Smooth muscle cell of the brain vasculature (primary cell): ENCODE measurements at places on chromosomes 7 and 10.

DNA sequence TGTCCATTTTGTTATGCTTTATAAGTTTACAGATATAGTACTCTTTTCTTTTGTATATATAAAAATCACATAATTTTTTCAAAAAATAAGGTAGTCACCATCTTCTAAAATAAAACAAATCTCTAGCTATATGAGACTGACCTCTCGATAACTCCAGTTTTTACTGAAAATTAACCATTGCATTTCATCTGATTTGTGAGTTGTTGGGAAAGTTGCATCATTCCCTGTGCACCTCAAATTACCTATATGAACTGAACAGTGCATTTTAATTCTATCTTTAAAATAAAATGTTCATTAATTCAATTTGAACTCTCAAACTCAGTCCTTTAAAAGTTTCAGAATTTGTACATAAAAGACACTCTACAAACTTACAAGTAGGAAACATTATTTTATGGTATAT, 86.0 kb downstream of the VWDE start:
- no peak for DNase-seq

DNA sequence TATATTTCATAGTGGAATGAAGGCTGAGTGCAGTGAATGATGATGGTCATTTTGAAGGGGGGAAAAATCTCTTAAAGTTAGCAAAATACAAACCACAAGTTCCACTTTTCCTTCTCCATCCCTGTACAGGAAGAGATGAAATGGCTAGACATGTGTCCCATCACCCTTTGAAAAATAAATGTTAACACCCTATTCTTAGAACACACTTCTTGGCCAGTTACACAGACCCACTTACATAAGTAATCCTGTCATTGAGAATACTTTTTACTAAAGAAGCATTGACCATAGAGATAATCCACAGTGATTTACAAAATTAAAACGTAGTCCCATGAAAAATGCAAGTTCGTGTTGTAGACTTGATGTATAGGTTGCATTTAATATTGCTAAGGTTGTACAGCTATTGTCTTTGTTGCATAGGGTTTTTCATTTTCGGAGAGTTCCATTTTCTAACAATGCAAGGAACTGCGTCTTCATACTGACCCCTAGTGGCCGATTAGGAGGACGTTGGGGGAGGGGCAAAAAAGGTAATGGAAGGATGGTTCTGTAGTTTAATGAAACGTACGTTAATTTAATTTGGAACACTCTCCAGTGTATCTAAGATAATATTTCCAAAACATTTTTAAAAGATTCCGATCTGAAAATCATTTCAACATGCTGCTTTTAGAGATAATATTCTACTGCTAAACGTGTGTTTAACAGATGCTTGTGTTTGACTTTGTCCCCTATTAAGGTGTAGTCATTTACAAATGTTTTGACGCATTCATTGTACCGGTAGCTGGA, 60.9 kb downstream of the ARMC3 start:
- DNase-seq = peak; percentile 32

- no peak for DNase-seq
Measured at GRCh38 chr7:155815332-155816191, 3.3 kb upstream of the SHH start.

- no peak for DNase-seq
Measured at GRCh38 chr7:132359743-132360142, 216.5 kb downstream of the PLXNA4 start.

- no peak for DNase-seq
Measured at GRCh38 chr7:17497136-17497535, 198.7 kb downstream of the AHR start.

- DNase-seq = no peak
Measured at GRCh38 chr7:15667991-15668390, 18.5 kb downstream of the MEOX2 start.

- DNase-seq = no peak
Measured at GRCh38 chr10:31020209-31020608, 11.5 kb downstream of the ZNF438 start.
